ENCODE measurements at places on chromosomes 2 and 18.

DNA sequence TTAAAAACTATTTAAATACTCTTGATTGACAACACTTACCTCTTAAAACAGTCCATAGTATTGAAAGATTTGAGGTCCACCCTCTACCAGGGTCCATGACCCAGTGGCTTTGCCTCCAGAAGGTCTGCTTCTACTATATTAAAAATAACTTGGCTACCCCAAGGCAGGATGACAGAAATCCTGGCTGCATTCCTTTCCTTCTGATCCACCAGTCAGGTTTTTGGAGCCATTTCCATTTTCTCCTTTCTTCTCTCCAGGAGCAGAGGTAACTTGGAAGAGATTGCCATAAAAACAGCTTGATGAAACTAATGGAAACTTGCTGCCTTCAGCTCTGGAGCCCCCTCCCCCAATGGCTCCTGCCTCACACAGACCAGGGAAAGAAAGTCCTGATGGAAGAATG, 2.6 kb upstream of the FAM171B start:
- no peak for DNase-seq

- no peak for DNase-seq
Observed at GRCh38 chr2:25420820-25421237, 79.1 kb upstream of the DNMT3A start.

DNA sequence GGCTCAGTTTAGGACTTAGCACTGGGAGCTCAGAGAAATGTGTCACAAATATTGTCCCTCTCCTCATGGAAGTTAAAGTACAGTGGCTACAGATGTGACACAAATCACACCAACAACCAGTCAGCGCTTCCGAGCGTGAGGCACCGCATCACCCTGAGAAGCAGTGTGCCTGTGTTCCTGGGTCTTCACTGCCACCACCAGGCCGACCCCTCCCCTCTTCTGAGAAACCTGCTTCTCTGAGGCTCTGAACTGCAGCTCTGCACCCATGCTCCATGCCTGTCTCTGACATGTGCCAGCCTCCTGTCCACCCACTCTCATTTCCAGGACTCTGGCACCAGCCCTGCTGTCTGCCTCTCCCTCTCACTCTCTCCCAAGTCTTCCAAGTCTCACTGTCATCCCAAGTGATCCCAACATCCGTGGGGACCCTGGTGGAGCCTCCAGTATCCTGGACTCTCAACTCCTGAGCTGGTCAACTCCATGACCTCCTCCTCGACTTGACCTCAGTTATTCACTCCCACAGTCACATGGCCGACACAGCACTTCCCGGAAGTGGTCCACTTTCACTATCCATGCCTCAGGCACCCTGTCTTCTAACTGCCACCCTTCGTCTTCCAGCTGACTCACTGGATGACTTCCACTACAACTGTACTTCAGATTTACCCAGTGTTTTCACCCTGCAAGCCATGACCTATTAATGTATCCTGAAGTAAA, 73.5 kb downstream of the FBXO15 start:
- no peak for DNase-seq

GRCh38 chr18:5430131-5430530, 113.7 kb downstream of the EPB41L3 start:
- no peak for DNase-seq

GRCh38 chr2:70939001-70939838, 3.5 kb downstream of the ATP6V1B1 start:
- no peak for DNase-seq

DNA sequence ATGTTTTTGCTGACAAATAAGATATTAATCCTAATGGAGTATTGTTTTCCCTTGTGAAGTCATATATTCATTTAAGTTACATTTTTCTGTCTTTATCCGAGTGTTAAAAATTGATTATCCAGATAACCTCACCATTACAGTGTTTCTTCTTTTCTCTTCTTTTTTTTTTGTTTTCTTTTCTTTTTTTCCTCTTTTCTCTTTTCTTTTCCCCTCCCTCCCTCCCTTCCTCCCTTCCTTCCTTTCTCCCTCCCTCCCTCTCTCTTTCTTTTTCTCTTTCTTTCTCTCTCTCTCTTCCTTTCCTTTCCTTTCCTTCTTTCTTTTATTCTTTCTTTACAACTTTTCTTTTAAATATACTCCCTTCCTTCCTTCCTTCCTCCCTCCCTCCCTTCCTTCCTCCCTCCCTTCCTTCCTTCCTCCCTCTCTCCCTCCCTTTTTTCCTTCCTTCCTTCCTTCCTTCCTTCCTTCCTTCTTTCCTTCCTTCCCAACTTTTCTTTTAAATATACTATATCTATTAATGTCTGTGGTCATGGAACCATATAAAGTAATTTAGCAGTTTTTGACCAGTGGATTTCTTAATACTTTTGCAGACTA, 40.9 kb downstream of the UBE2E3 start:
- DNase-seq = no peak

- DNase-seq = no peak
Observed at GRCh38 chr2:107024269-107024668, 138.3 kb upstream of the ST6GAL2 start.
